Neural progenitor cell (in vitro differentiated cells): ENCODE measurements at places on chromosomes 2 and 18. TPM values are rescaled to one million over a fixed set of nuclear protein-coding genes. Genes with fewer than 3 reads are reported as not detected.

CXCR1 gene
- total RNA-seq: not detected in 2 replicates

CABYR gene
- total RNA-seq: 12.0 and 14.2 TPM in 2 replicates

CHST9 gene
- 0.77 and 1.3 TPM in 2 replicates for total RNA-seq

AQP12A gene
- total RNA-seq: not detected in 2 replicates

STARD6 gene
- total RNA-seq: not detected in 2 replicates

CAPN14 gene
- total RNA-seq: 0.04 and 0.19 TPM in 2 replicates

COLEC11 gene
- not detected in 2 replicates for total RNA-seq

LBX2 gene
- total RNA-seq: 0.12 TPM in 1 of 2 replicates, not detected in the other

TUBB8B gene
- 0.36 and 0.62 TPM in 2 replicates for total RNA-seq

SRSF7 gene
- 275 and 307 TPM in 2 replicates for total RNA-seq

CD226 gene
- 0.06 TPM in 1 of 2 replicates, not detected in the other for total RNA-seq

CHAC2 gene
- 3.6 and 4.5 TPM in 2 replicates for total RNA-seq

FHOD3 gene
- 69.7 and 70.2 TPM in 2 replicates for total RNA-seq

MC2R gene
- total RNA-seq: not detected in 2 replicates

TMEM37 gene
- 0.74 and 1.0 TPM in 2 replicates for total RNA-seq

FLACC1 gene
- total RNA-seq: not detected in 2 replicates

SS18 gene
- total RNA-seq: 139 and 196 TPM in 2 replicates

DYSF gene
- 0.39 and 1.1 TPM in 2 replicates for total RNA-seq

GALNT5 gene
- 0.03 TPM in 1 of 2 replicates, not detected in the other for total RNA-seq

PPP4R1 gene
- total RNA-seq: 87.7 and 102 TPM in 2 replicates

EPB41L5 gene
- total RNA-seq: 65.7 and 84.0 TPM in 2 replicates

HOXD8 gene
- not detected in 2 replicates for total RNA-seq

ASNSD1 gene
- 61.3 and 100 TPM in 2 replicates for total RNA-seq

POTEI gene
- 1.8 and 2.4 TPM in 2 replicates for total RNA-seq

RABL2A gene
- total RNA-seq: 13.4 and 18.7 TPM in 2 replicates

IL1A gene
- total RNA-seq: 1.3 and 3.2 TPM in 2 replicates

RTP5 gene
- not detected in 2 replicates for total RNA-seq

CASP10 gene
- total RNA-seq: 1.4 and 2.2 TPM in 2 replicates

HOXD4 gene
- not detected in 2 replicates for total RNA-seq

SLC5A7 gene
- 0.03 and 0.04 TPM in 2 replicates for total RNA-seq

FSIP2 gene
- total RNA-seq: 12.7 and 15.9 TPM in 2 replicates

TIGD1 gene
- 12.2 and 14.6 TPM in 2 replicates for total RNA-seq

ALK gene
- 0.06 TPM in 1 of 2 replicates, not detected in the other for total RNA-seq

CIAO1 gene
- 55.9 and 106 TPM in 2 replicates for total RNA-seq

REG3G gene
- total RNA-seq: not detected in 2 replicates

SERPINB12 gene
- not detected in 2 replicates for total RNA-seq

ARHGAP28 gene
- total RNA-seq: 19.1 and 25.7 TPM in 2 replicates

CENPA gene
- total RNA-seq: 42.8 and 55.0 TPM in 2 replicates

EPHA4 gene
- 300 and 323 TPM in 2 replicates for total RNA-seq

CNGA3 gene
- total RNA-seq: not detected in 2 replicates
